ENCODE measurements at places on chromosomes 16 and 17. TPM values are rescaled to one million over a fixed set of nuclear protein-coding genes. Genes with fewer than 3 reads are reported as not detected.
A peak's percentile ranks its signal among the peaks of the same experiment; 100 is the strongest.

DNA sequence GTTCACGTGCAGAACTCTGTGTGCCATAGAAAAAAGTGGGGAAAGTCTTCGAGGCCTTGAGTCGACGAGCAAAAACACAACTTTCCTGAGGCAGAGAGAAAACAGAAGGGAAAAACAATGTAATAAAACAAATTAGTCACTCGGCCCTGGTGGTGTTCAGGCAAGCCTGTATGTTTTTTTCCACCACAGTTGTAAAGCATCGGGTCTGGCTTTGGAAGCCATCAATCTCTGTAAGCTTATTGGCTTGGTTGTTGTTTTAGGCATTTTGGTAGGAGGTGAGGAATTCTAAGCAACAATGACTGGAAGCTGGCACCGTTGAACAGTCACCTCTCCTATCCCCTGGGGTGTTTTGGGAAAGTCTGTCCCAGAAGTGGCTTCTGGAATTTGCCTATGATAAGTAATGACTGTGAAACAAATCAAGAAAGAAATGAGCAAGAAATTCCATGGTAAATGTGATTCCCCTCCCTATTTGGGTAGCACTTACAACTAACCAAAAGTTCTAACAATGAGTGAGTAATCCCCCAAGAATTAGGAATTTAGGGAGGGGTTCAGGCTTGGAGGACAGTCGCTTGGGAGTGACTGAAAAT is 2.8 kb downstream of the CDH13 start:
- no peaks in the 10 kb centered on the region for H3K4me1 ChIP-seq
- H3K36me3 ChIP-seq: no peaks in the 10 kb centered on the region
- H3K27ac ChIP-seq: no peak overlapping the region
- DNase-seq: no peak
- no peak overlapping the region for H3K4me3 ChIP-seq

The MYOCD gene
- not detected for total RNA-seq

The MAPT gene
- total RNA-seq: 0.70 TPM

- no peaks in the 10 kb centered on the region for H3K4me1 ChIP-seq
- no peak overlapping the region for H3K27ac ChIP-seq
- peaks cover 6% of the 10 kb centered on the region for H3K27me3 ChIP-seq
- H3K36me3 ChIP-seq: no peaks in the 10 kb centered on the region
- DNase-seq: no peak
Measured at GRCh38 chr17:68803164-68803929, 151.8 kb downstream of the ABCA8 start.

- H3K27me3 ChIP-seq: peaks cover 9% of the 10 kb centered on the region
- H3K36me3 ChIP-seq: no peaks in the 10 kb centered on the region
- no peaks in the 10 kb centered on the region for H3K4me1 ChIP-seq
- no peak for DNase-seq
- no peak overlapping the region for H3K27ac ChIP-seq
- no peak overlapping the region for H3K4me3 ChIP-seq
Measured at GRCh38 chr16:19344224-19344801, 58.8 kb downstream of the CLEC19A start.

GRCh38 chr17:62791767-62792446 is 16.2 kb downstream of the MARCHF10 start:
- H3K4me3 ChIP-seq: no peak overlapping the region
- no peak overlapping the region for H3K27ac ChIP-seq
- peaks cover 14% of the 10 kb centered on the region for H3K4me1 ChIP-seq
- no peaks in the 10 kb centered on the region for H3K36me3 ChIP-seq

DNA sequence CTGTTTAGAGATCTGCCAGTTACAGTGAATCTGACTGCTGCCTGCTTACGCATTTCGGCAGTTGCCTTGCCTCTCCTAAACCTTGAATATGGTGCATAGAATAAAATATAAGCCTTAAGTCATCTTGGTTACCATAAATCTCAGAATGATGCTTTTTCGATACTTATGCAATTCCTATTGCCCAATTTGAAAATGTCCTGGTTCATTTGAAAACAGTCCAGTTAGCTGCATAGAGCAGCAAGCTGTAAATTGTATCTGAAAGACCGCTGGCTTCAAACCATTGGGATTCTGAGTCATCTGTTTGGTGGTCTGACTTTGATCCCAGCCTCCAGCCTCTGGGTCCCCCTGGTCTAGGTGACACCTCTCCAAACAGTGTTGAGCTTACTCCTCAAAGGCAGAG is 2.7 kb upstream of the PRKCA start:
- H3K27me3 ChIP-seq: peaks cover 10% of the 10 kb centered on the region
- H3K36me3 ChIP-seq: peaks cover 14% of the 10 kb centered on the region
- no peak overlapping the region for H3K27ac ChIP-seq
- H3K4me3 ChIP-seq: no peak overlapping the region

DNA sequence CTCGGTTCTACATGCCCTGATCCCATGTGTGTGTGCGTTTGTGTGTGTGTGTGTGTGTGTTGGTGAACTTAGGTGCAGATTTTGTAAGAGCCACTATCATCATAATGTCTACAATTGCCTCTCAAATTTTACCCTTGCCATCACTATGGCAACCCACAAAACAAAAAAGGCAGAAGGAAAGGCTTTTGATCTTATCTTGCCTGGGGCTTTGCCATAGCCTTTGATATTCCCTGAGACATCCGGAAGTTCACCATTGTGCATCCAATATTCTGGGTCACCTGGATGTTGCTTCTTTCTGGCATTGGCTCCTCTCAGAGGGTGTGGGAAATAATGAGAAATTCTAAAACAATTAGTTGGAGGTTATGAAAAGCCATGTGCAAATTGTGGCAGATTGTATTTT is 114.7 kb downstream of the HAPSTR1 start:
- H3K4me1 ChIP-seq: no peaks in the 10 kb centered on the region
- DNase-seq: no peak
- H3K36me3 ChIP-seq: no peaks in the 10 kb centered on the region

- no peak overlapping the region for H3K27ac ChIP-seq
- no peak overlapping the region for H3K4me3 ChIP-seq
- H3K27me3 ChIP-seq: peaks cover 21% of the 10 kb centered on the region
- DNase-seq: no peak
- H3K36me3 ChIP-seq: peaks cover 4% of the 10 kb centered on the region
- H3K4me1 ChIP-seq: no peaks in the 10 kb centered on the region
Measured at GRCh38 chr17:11240041-11240840, 772 bp upstream of the SHISA6 start.

DNA sequence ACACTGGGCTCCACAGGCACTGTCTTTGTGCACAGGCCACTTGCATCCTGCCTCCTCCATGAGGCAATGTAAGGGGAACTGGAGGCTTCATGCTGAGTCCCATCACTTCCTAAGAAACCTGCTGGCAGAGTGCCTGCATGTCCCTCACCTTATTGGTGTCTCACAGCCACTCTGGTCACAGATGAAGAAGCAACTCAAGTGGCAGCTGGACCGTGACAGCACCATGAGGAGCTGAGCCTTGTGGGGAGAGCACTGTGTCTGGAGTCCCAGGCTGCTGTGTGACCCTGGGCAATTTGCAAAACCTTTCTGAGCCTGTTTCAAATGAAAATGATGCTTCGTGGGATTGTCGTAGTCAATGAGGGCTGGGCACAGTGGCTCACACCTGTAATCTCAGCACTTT is 19.5 kb downstream of the ANKRD40 start:
- H3K27ac ChIP-seq: no peak overlapping the region
- no peaks in the 10 kb centered on the region for H3K27me3 ChIP-seq
- no peak overlapping the region for H3K4me3 ChIP-seq
- peaks cover 5% of the 10 kb centered on the region for H3K36me3 ChIP-seq
- DNase-seq: no peak

The OR4D1 gene
- total RNA-seq: 0.83 TPM

The GAS2L2 gene
- total RNA-seq: not detected

- H3K4me3 ChIP-seq: no peak overlapping the region
- H3K4me1 ChIP-seq: peaks cover 54% of the 10 kb centered on the region
- DNase-seq: no peak
- H3K27me3 ChIP-seq: no peaks in the 10 kb centered on the region
- peaks cover 37% of the 10 kb centered on the region for H3K36me3 ChIP-seq
Measured at GRCh38 chr17:40625311-40625710, 22.3 kb downstream of the SMARCE1 start.

DNA sequence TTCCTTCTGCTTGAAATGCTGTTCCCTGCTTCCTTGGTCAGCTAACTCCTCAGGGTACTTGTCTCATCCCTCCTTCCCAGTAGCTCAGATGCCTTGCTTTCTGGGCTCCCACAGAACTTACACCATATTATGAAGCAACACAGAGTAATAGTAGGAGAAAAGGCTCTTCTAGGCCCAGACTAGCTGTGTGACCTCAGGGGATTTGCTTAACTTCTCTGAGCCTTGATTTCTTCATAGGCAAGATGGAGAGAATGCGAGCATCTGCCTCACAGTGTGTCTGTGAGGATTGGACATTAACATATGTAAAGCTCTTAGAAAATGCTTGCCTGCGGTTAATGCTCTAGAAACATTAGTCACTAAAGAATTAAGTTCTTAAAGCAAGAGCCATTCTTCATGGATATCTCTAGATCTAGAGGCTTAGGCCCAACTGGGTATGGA is 22.3 kb upstream of the PECAM1 start:
- H3K36me3 ChIP-seq: no peaks in the 10 kb centered on the region
- no peaks in the 10 kb centered on the region for H3K4me1 ChIP-seq
- no peak overlapping the region for H3K4me3 ChIP-seq
- no peak for DNase-seq
- H3K27ac ChIP-seq: no peak overlapping the region
- H3K27me3 ChIP-seq: peaks cover 3% of the 10 kb centered on the region

DNA sequence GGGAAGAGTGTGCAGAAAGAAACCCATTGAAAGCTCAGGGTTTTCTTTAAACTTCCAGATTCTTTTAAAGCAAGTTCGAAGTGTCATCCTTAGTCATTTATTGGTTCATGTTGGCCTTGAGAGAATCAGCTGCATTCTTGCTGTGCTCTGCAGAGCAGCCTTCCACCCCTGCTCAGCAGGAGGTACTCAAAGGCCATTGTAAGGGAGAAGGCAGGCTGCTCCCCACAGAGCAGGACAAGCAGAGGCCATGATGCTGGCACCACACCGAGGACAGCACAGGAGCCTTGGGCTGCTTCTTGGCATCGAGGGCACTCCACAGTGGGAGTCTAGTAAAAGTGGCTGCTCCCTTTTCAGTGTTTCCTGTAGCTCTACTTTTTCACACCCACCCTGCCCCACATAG is 29.6 kb downstream of the NMT1 start:
- H3K4me1 ChIP-seq: peaks cover 7% of the 10 kb centered on the region
- H3K27me3 ChIP-seq: no peaks in the 10 kb centered on the region
- H3K36me3 ChIP-seq: peaks cover 65% of the 10 kb centered on the region
- no peak overlapping the region for H3K4me3 ChIP-seq

- peaks cover 87% of the 10 kb centered on the region for H3K36me3 ChIP-seq
- no peak for DNase-seq
- peak overlapping the region; percentile 5 for H3K27ac ChIP-seq
- H3K4me1 ChIP-seq: peaks cover 22% of the 10 kb centered on the region
- H3K4me3 ChIP-seq: no peak overlapping the region
Measured at GRCh38 chr17:82247856-82248671, 19.2 kb downstream of the SLC16A3 start.

DNA sequence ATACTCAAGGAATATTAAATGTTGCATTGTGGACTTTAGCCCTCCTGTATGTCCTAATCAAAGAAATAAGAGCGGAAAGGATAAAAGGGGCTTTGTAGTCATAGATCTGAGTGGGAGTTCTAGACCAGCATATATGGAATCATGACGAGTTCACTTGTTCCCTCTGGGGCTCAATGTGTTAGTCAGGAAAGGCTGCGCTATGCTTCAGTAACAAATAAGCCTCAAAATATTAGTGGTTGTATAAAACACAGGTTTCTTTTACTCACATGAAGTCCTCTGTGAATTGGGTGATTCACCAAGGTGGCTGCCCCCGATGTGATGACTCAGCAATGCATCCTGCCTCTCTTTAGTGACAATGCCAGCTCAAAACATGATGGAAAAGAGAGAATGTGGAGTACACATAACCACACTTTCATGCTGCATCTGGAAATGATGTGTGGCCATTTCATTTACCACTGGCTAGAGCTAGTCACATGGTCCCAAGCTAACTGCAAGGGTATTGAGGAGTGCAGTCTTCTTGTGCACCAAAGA is 63.3 kb upstream of the IRX5 start:
- no peaks in the 10 kb centered on the region for H3K27me3 ChIP-seq
- no peak for DNase-seq
- no peak overlapping the region for H3K4me3 ChIP-seq
- H3K36me3 ChIP-seq: no peaks in the 10 kb centered on the region

DNA sequence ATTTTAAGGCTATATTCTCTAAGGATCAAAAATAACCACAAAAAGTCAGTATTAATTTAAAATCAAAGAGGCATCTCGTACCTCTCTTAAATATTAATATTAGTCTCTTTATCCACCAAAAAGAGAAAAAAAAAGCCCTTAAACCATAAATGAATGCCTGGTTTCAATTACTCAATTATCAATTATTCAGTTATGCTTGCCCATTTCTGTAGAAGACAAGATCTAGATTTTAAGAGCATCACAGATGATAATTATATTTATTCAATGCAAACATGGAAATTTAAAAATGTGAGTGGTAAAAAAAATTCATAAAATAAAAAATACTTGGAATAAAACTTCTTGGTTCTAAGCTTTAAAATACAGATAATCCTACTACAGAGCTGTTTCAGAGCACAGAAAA is 125.7 kb upstream of the CORO6 start:
- H3K4me1 ChIP-seq: peaks cover 19% of the 10 kb centered on the region
- H3K36me3 ChIP-seq: peaks cover 24% of the 10 kb centered on the region
- no peak overlapping the region for H3K27ac ChIP-seq
- no peak overlapping the region for H3K4me3 ChIP-seq
- DNase-seq: no peak

DNA sequence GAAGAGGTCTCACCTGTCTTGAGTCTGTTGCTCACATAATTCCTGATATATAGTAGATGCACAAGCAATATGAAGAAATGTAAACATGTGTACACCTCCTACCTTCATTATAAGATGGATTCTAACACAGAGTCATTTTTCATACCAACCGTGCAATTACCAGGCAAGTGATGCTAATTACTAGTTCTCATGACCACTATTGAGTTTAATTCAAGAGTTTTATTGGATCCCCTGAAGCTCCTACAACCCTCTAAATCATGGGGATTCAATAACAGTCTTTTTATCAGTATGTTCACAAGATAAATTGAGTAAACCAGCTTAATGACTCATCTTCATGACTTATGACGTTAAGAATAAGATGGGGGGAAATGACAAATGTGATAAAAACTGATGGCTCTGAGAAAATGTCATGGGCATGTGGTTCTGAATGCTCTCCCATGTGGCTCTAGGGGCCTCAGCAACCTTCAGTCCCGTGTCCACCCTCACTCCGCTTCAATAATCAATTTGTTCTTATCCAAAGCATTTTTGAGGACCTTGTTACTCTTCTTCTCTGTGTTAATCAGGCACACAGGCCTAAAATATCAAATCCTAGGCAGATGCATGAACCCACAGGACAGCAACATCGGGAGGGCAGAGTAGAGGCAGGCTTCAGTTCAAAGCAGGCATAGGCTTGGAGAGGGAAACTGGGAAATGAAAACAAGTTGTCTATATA is 42.8 kb downstream of the PRAC1 start:
- no peaks in the 10 kb centered on the region for H3K4me1 ChIP-seq
- no peaks in the 10 kb centered on the region for H3K36me3 ChIP-seq
- DNase-seq: no peak
- H3K4me3 ChIP-seq: no peak overlapping the region
- peaks cover 54% of the 10 kb centered on the region for H3K27me3 ChIP-seq

GRCh38 chr17:29611351-29612093 is 11.2 kb downstream of the CORO6 start:
- peaks cover 29% of the 10 kb centered on the region for H3K4me1 ChIP-seq
- H3K36me3 ChIP-seq: no peaks in the 10 kb centered on the region
- DNase-seq: no peak
- H3K27ac ChIP-seq: no peak overlapping the region
- H3K4me3 ChIP-seq: no peak overlapping the region

GRCh38 chr16:77322757-77323156 is 112.1 kb downstream of the ADAMTS18 start:
- DNase-seq: no peak
- peaks cover 10% of the 10 kb centered on the region for H3K27me3 ChIP-seq
- H3K4me1 ChIP-seq: peaks cover 7% of the 10 kb centered on the region
- H3K27ac ChIP-seq: no peak overlapping the region

Data from activated CD4-positive, alpha-beta memory T cell treated with anti-CD3 and anti-CD28 coated beads, Interleukin-2, amount 10 ng/mL, durations not matched to agents 7 days and 5 days (primary cell).